ENCODE measurements at places on chromosomes 1 and 21.
A peak's percentile ranks its signal among the peaks of the same experiment; 100 is the strongest.

GRCh38 chr1:245957427-245957826 is 549.7 kb downstream of the SMYD3 start:
- DNase-seq, result no peak

DNA sequence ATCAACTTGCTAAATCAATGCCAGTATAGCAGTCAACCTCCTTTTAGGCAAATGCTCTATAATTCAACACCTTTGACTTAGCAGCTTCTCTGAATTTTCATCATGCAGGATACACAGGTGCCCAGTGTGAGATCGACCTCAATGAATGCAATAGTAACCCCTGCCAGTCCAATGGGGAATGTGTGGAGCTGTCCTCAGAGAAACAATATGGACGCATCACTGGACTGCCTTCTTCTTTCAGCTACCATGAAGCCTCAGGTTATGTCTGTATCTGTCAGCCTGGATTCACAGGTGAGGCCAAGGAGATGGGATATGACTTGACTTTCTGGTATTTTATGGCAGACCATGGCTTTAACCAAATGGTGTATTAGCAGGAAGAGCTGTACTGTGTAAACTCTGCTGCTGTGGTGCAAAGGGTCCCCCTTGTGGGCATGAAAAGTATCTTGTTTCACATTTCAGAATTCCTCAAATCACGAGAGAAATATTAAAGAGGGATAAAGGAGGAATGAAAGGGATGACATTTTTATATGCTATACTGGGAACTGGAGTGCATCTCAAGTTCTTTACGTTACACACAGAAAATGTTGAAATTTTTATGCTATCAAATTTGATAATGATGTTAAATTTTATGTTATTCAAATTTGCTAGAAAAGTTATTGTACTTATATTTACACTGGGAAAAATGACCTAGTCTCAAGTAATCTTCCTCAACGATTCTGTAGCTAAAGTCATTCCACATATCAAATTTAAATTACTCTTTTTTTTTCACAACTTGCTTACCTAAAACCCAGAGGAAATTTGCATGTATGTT is 88.9 kb downstream of the CRB1 start:
- DNase-seq, result peak; percentile 20

GRCh38 chr1:56297904-56298303 is 281.5 kb downstream of the PLPP3 start:
- DNase-seq, result no peak

- DNase-seq, result no peak
These were observed 49.6 kb upstream of the GOLT1A start for GRCh38 chr1:204263254-204263910.
